ENCODE measurements at places on chromosomes 11 and 22.

- peaks cover 2% of the 10 kb centered on the region for H3K36me3 ChIP-seq
- H3K27me3 ChIP-seq, result peaks cover 2% of the 10 kb centered on the region
- no peak overlapping the region for H3K4me3 ChIP-seq
- no peaks in the 10 kb centered on the region for H3K4me1 ChIP-seq
These were observed 6.6 kb upstream of the APOL2 start for GRCh38 chr22:36245805-36246356.

DNA sequence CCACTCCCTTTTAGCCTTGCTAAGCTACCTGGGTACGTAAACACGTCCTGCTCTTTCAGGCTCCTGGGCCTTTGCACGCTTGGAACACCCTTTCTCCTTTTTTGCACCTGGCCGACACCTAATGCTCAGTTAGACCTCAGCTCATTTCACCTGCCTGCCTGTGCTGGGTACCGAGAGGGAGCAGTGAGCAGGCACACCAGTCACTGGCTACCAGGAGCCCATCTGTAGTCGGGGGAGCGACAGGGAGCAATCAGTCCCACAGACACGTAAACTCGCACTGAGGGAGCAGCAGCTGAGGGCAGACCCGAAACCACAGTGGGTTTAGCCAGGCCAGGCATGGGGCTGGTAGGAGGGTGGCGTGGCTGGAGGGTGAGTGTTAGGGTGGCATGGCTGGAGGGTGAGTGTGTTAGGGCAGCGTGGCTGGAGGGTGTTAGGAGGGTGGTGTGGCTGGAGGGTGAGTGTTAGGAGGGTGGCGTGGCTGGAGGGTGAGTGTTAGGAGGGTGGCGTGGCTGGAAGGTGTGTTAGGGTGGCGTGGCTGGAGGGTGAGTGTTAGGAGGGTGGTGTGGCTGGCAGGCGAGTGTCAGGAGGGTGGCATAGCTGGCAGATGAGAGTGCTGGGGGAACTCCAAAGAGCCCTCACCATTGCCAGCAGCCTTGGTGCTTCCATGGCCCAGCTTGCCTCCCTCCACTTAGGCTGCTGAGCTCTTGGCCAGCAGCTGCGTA is 6.4 kb upstream of the GTSE1 start:
- peaks cover 12% of the 10 kb centered on the region for H3K4me1 ChIP-seq
- no peaks in the 10 kb centered on the region for H3K27me3 ChIP-seq
- no peak overlapping the region for H3K4me3 ChIP-seq
- DNase-seq, result no peak
- peak overlapping the region; percentile 16 for H3K27ac ChIP-seq
- H3K36me3 ChIP-seq, result peaks cover 26% of the 10 kb centered on the region

DNA sequence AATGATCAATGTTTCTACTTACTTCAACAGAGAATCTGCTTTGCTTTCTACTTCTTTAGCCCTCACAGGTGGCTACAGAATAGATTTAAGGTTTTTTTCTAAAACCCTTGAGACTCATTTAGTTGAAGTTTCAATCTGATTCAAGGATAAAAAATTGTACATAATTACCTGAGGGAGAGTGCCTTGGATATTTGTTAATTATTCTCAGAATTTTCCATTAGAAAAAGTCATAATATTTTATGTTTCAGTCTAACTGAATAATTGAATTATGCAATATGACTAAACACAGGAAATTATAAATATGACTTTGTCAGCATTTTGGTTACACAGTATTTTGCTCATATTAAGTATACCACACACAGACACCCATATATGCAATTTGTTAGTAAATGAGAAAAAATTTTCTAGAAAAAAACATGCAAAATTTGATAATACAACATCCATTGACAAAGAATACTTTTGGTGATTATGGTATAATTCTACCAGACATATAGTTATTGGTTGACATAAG is at the start of gene OR8J3:
OR8J3 (minus strand) TSS at position 51 of the 511 bp plus-strand sequence. CDS start 2,483 bp downstream, outside the sequence.
- no peaks in the 10 kb centered on the region for H3K4me1 ChIP-seq
- no peaks in the 10 kb centered on the region for H3K36me3 ChIP-seq
- H3K27ac ChIP-seq, result no peak within 1 kb of the TSS
- H3K4me3 ChIP-seq, result no peak within 1 kb of the TSS
- DNase-seq, result no peak

DNA sequence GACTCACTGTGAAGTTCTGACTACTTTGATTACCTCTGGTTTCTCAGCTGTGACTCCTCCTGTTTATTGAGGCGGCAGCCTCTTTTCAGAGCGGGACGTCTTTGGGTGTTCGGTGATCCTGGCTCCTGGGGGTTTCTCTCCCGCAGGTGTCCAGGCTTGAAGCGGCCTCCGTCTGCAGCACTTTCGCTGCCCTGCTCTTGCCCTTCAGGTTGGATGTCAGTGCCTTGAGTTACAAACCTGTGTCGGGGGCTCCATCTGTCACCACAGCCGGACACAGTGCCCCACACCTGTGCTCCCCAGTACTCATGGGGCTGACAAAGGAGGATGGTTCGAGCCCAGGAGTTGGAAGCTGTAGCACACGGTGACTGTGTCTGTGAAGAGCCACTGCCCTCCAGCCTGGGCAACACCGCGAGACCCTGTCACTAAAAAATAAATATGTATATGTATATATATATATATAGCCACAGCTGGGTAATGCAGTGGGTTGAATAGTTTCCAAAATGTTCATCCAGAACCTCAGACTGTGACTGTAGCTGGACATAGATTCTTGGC is 104.1 kb downstream of the BRD1 start:
- no peak for DNase-seq
- peaks cover 24% of the 10 kb centered on the region for H3K27me3 ChIP-seq
- peak overlapping the region; percentile 86 for H3K4me3 ChIP-seq

DNA sequence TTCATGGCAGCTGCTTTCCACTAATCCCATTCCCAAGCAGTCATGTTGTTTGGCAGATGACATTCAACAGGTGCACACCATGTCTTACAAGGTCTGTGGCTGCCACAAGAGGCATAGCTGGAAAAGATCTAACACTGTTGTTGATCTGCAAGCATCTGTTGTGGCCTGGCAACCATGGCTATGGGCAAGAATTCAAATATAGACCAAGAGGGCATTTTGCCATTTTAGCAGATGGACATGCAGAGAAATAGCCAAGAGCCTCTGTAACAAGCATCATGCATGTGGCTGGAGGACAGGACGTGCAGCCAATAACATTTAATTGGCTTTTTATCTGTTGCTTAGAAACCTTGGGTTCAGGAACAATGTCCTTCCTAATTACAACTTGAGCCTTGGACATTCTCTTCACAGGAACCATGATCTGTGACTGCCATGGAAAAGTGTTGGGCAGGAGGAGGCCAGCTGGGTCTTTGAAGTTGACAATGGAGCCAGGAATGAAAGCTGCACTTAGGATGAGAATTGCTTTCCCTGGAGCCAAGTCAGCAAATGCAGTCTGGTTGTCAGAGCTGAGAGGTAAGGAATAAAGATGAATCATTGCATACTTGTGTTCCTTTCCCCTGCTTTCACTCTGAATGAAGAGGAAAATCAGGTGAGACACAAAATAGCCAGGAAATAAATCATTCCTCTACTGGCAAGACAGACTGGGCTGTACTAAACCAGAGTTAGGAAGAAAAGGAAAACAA is 113.6 kb upstream of the ANO5 start:
- H3K4me3 ChIP-seq, result no peak overlapping the region
- no peaks in the 10 kb centered on the region for H3K27me3 ChIP-seq
- no peaks in the 10 kb centered on the region for H3K4me1 ChIP-seq
- no peak overlapping the region for H3K27ac ChIP-seq
- no peak for DNase-seq

GRCh38 chr11:23100726-23101125 is 240.5 kb upstream of the CCDC179 start:
- no peak overlapping the region for H3K27ac ChIP-seq
- H3K4me3 ChIP-seq, result no peak overlapping the region
- H3K36me3 ChIP-seq, result no peaks in the 10 kb centered on the region
- H3K4me1 ChIP-seq, result no peaks in the 10 kb centered on the region
- no peaks in the 10 kb centered on the region for H3K27me3 ChIP-seq
- DNase-seq, result no peak

- H3K4me1 ChIP-seq, result no peaks in the 10 kb centered on the region
- H3K27ac ChIP-seq, result no peak overlapping the region
- no peak overlapping the region for H3K4me3 ChIP-seq
- no peaks in the 10 kb centered on the region for H3K27me3 ChIP-seq
- DNase-seq, result no peak
These were observed 504.7 kb upstream of the ARHGAP42 start for GRCh38 chr11:100182350-100182749.

- H3K4me3 ChIP-seq, result no peak overlapping the region
- H3K36me3 ChIP-seq, result peaks cover 3% of the 10 kb centered on the region
- no peaks in the 10 kb centered on the region for H3K27me3 ChIP-seq
- H3K27ac ChIP-seq, result no peak overlapping the region
- H3K4me1 ChIP-seq, result peaks cover 34% of the 10 kb centered on the region
- no peak for DNase-seq
These were observed 64.1 kb upstream of the EED start for GRCh38 chr11:86180423-86180822.

DNA sequence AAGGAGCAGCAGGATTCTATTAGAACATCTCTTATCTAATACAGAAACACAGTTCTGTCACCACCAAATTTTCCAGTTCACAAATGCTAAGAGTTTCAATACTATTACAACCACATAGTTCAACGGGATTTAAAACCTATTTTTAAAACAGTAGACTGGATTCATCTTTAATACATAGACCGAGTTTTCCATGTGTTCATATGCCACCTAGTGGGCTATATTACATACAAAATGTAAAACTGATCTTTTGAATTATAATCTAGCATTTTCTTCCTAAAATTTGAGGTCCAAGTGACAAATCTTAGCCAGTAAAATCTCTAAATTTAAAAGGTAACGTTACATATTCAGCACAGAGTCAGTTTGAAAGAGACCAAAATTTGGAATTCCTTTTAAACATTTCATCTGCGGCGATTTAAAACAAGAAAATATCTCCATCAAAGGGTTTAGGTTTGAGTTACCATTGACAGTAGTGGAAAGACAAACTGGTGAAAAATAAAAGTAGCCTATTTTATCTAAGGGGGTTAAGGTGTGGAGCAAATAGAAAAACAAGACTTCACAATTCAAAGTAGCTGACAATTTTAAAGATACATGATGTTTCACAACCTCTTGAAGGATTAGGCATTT is 269.3 kb upstream of the MPPED2 start:
- H3K27ac ChIP-seq, result no peak overlapping the region
- no peaks in the 10 kb centered on the region for H3K4me1 ChIP-seq
- H3K36me3 ChIP-seq, result no peaks in the 10 kb centered on the region
- no peaks in the 10 kb centered on the region for H3K27me3 ChIP-seq
- no peak overlapping the region for H3K4me3 ChIP-seq

- no peak overlapping the region for H3K27ac ChIP-seq
- H3K4me3 ChIP-seq, result no peak overlapping the region
- DNase-seq, result no peak
These were observed 47.9 kb upstream of the SLC22A9 start for GRCh38 chr11:63321723-63322122.

- H3K27ac ChIP-seq, result no peak overlapping the region
- peaks cover 14% of the 10 kb centered on the region for H3K4me1 ChIP-seq
- H3K36me3 ChIP-seq, result no peaks in the 10 kb centered on the region
These were observed 27.8 kb upstream of the ROBO3 start for GRCh38 chr11:124837491-124837856.

DNA sequence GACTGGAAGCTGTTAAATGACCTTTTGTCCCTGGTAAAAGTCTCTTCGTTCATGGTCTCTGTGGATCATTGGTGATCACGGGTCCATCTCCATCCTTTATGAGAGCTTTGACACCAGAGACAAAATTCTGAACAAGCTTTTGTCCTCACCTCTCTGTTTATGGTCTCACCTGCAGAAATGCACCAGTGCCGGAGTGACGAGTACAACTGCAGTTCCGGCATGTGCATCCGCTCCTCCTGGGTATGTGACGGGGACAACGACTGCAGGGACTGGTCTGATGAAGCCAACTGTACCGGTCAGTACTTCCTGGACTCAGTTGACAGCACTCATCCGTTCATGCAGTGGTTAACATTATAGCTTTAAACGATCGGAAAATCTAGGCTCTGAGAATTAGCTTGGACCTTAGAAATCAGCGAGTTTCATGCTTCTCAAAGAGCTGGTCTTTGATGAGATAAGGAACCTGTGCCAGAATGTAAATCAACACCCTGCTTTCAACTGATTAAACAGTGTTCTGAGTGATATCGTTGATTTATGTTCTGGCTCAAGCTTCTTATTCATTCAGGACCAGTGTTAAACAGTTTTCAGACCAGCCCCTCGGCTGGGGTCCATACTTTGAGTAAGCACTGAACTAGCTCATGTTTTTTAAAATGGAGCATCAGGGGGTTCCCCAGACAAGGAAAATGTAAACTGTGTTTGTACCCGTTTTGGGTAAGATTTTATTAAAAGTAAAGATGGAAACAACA is 124.5 kb upstream of the SORL1-AS1 start:
- H3K4me1 ChIP-seq, result peaks cover 11% of the 10 kb centered on the region
- H3K4me3 ChIP-seq, result no peak overlapping the region
- H3K27ac ChIP-seq, result no peak overlapping the region
- peaks cover 82% of the 10 kb centered on the region for H3K36me3 ChIP-seq
- H3K27me3 ChIP-seq, result no peaks in the 10 kb centered on the region
- DNase-seq, result no peak

- peaks cover 35% of the 10 kb centered on the region for H3K36me3 ChIP-seq
- H3K27ac ChIP-seq, result peak overlapping the region; percentile 33
- H3K4me1 ChIP-seq, result peaks cover 26% of the 10 kb centered on the region
- DNase-seq, result peak; percentile 17
These were observed 54.6 kb downstream of the SPECC1L start for GRCh38 chr22:24325105-24325757.

DNA sequence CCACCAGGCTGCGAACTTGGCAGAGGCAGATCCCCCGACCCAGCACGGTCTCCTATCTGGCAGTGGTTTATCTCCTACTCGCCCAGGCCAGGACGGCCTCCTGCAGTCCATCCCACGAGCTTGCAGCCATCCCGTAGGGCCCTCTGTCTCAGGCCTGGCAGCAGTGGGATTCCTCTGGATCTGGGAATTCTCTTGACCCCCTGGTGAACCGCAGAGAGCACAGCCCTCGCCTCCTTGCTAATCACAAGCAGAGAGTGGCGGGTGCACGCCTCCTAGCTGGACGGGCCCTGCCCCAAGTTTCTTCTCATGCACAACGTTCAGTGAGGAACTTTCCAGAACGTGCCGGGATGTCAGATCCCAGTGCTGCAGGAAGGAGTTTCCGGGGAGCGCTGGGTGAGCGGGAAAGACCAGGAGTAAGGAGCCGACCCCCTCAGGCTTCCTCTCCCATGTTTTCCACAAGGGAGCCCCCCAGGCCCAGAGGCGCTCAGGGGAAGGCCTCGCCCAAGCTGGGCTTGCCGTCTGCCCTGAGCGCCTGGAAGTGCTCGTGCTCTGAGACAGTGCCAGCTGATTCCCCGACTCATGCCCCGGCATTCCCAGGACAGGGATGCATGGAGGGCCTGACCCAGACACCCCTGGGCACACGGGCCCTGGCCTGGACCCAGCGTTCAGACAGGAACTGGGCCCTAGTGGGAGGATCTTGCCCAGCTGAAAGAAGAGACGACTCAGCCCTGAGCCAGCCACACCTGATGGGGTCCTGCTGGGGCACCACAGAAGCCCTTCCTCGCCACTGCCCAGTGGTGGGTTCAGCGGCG is 24.6 kb downstream of the IGF2 start:
- H3K36me3 ChIP-seq, result no peaks in the 10 kb centered on the region
- H3K4me1 ChIP-seq, result no peaks in the 10 kb centered on the region
- no peak overlapping the region for H3K27ac ChIP-seq

Measured in T-helper 2 cell treated with Interferon-gamma antibody and Interleukin-4, amounts not matched to agents 5 μg/mL and 100 μg/mL, for 36 hours (primary cell).